ENCODE measurements at places on chromosomes 5 and 9.

- no peak for DNase-seq
Measured at GRCh38 chr9:75086541-75087288, 1.2 kb downstream of the NMRK1 start.

DNA sequence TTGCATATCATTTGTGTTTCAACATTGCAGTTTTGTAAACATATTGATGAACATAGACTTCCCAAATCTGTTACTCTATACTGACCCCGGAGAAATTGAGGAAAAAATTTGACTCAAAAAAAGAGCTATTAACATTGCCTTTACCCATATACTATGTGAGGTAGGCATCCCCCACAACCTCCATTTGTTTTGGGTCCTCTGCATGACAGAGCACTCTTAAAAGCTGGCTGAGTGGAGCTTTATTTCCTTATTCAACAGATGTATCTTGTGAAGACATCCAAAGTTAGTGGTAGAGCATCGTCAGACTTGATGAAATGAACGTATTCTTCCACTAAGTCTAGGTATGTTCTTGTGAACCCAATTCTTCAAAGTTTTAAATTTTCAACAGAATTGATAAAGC is 310.5 kb downstream of the CDH9 start:
- no peak for DNase-seq

DNA sequence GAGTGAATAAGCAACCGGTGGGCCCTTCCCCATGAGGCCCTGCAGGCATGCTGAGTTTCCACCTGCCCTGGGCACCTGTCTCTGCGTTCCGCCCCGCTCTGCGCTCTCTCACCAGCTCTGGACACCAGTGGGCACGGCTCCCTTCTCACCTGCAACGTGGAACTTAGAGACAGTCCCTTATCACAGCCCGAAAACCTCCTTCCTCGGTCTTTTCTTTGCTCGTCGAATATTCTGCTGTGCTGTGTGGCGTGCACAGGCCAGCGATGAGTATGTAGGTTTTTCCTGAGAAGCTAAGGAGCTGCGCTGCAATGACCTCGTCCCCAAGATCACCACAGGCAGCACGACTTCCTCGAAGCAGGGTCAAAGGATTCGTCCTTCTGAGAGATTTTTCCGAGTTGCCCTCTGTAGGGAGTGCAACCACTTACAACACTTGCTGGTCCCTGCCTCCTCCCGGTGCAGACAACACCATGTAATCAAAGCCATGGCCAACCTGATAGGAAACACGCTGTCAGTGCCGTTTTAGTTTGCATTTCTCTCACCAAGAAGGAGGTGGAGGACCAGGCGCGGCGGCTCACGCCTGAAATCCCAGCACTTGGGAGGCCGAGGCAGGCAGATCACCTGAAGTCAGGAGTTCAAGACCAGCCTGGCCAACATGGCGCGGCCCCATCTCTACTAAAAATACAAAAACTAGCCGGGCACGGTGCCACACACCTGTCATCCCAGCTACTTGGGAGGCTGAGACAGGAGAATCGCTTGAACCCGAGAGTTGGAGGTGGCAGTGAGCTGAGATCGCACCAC is 27.2 kb upstream of the NOTCH1 start:
- no peak for DNase-seq

DNA sequence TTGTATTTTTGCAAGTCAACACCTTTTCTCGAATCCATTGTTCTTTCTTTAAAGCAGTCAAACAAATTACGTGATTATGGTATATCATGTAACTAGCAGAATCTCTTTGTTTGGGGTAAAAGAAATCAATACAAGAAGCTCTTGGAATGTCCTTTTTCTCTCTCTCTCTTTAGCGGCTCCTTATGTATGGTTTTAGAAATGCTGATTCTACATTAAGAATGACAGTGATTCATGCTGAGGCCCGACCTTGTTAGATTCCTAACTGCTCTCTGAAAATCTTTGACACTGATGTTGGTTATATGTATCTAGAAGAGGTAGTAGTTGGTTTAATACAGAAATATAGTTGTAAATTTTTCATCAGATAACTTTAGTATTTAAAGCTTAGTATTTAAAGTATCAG is 76.4 kb downstream of the SNX24 start:
- DNase-seq = no peak

- DNase-seq = no peak
Measured at GRCh38 chr5:131272724-131273123, 8.9 kb downstream of the CDC42SE2 start.

GRCh38 chr9:71783120-71783523 is 14.8 kb upstream of the CEMIP2 start:
- DNase-seq = no peak

GRCh38 chr5:96807075-96807654 is 580 bp downstream of the ERAP1 start:
- DNase-seq = peak; percentile 43

DNA sequence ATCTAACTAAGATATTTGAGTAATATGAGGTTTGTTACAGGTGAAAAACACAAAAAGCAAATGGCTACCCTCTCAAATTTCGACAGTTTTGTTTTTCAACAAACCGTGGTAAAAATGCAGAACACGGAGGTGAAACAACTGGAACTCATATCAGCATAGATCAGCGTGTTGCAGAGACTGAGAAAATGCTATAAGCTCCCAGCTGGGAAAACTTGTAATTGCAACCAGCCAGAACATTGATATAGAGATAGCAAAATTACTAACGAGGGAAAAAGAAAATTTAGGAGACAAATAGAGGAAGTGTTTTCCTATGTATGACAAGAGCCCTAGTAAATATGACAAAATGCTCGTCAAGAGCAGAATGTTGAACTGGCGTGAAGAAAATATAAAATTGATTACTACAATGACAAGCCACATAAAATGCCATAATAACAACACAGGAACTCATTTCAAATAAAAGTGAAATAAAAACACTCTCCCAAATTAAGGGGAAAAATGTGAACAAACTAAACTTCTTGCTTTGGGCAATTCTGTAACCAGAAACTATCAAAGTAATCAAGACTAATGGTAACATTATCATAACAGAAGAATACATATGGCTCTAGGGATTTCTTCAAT is 1989.8 kb downstream of the EFNA5 start:
- no peak for DNase-seq

- no peak for DNase-seq
Measured at GRCh38 chr9:128762671-128763449, 8.9 kb downstream of the ZER1 start.
